ENCODE measurements at places on chromosomes 13 and 19.

- DNase-seq = no peak
Measured at GRCh38 chr13:30340331-30341250, 33.2 kb upstream of the KATNAL1 start.

DNA sequence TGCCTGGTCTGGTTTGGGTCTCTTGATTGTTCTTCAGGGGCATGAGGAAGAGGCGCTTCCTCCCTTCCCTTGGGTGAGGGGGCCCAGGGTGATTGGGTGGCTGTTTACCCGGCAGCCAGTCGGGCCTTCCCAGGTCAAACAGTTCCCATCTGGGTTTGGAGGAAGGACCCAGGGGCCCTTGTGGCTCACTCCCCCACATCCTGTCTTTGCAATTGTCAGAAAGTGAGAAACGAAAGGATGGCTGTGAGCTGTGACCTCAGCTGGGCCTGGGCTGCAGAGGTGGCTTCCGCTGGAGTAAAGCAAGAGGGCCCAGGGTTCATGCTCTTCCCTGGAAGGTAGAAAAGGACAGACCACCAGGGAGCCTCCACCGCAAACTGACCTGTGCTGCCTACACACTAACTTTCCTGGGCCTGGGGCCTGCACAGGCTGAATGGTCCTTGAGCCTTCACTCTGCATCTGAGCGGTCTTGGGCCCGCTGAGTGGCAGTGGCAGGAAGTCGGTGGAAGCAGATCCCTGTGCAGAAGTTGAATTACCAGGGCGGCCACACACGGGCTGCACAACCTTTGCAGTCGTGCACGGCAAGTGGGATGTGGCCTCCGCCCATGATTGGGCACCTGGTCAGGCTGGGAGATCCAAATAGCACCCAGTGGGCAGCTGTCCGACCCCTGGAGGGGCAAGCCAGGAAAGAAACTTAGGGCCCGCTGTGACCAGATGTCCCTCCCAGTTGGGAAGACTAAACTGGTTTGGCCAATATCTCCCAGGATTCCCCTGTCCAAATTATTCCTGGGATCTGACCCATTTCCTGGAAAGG lies 5.3 kb upstream of the CD79A start:
- DNase-seq = peak; percentile 67

GRCh38 chr13:74485757-74486156 lies 351.6 kb upstream of the KLF12 start:
- DNase-seq = no peak

DNA sequence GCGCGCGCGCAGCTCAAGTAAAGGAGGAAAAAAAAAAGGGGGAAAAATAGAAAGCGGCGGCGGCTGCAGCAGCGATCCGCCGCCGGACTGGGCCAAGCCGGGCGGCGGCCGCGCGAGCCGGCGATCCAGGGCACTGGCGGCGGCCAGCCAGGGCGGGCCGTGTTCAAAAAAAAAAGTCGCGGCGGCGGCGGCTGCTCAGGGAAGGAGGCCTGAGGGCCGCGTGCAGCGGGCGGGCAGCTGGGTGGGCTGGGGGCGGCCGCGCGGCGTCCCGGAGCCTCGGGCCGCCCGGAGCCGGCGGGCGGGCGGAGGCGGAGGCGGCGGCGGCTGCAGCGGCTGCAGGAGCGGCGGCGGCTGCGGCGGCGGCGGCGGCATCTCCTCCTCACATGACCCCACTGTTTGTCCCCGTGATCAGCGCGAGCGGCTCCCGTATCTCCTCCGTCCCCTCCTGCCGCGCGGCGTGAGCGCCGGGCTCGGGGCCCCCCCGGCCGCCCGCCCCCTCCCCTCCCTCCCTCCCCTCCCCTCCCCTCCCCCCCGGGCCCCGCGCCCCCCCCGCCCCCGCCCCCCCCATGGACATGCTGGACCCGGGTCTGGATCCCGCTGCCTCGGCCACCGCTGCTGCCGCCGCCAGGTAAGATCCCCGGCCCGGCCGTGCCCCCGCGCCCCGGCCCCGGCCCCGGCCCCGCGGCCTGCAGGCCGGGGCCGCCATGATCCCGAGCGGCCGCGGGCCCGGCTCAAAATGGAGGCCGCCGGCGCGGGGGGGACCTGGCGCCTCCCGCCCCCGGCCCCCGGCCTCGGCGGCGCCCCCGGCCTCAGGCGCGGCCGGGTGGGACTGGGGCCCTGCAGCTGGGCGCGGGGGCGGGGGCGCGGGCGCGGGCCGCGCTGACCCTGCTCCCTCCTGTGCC lies at the start of gene USF2:
Gene USF2 (plus strand): TSS at position 427 of the 902 bp plus-strand sequence. CDS start 140 bp downstream, at position 567.
- peak; percentile 63 for DNase-seq

- DNase-seq = no peak
Measured at GRCh38 chr13:52786766-52787165, 47.1 kb upstream of the CNMD start.

DNA sequence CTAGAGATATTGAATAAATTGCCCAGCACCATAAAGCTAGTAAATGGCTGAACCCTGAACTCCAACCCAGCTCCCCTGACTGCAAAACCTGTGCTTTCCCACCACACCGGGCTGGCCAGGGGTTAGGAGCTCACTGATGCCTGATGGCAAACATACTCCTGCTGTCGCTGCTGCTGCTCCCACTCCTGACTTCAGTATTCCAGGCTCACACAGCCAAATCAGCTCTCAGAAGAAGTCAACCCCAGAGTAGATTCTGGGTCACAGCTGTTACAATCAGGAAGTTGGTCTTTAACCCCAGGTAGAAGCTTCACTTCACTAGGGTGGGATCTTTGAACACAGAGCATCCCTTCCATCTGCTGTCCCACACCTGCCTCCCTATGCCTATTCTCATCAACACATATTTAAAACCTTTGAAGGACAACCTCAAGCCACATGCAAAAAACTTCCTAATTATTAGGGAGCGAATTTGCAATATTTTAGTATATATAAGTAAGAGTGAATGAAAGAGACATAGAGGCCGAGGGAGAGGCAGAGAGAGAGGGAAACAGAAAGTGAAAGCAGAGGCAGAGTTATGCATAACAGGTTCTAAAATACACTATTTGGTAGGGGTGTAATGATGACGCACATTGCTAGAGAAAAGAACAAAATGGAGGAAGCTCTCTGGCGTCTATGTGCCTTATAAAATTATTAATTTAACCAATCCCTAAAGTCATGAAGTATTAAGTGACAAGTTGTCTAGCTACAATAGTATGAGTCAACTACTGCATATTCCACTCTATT lies 99.4 kb upstream of the SERP2 start:
- peak; percentile 33 for DNase-seq

GRCh38 chr13:27138457-27139093 lies 33.0 kb downstream of the USP12 start:
- no peak for DNase-seq

GRCh38 chr19:44900328-44901244 lies 5.0 kb upstream of the APOE start:
- DNase-seq = no peak

- DNase-seq = no peak
Measured at GRCh38 chr19:47521473-47522180, 6.8 kb upstream of the NAPA start.

GRCh38 chr13:70090036-70090723 lies 17.4 kb upstream of the ATXN8OS start:
- no peak for DNase-seq

Data from stimulated activated CD4-positive, alpha-beta T cell treated with anti-CD3 and anti-CD28 coated beads, Interleukin-12 subunit alpha, Interleukin-12 subunit beta, amount 100 ng/mL, for 48 hours (primary cell).